ENCODE measurements at places on chromosomes 5 and 9. TPM values are rescaled to one million over a fixed set of nuclear protein-coding genes. Genes with fewer than 3 reads are reported as not detected.

SH3GL2 gene
- not detected for polyA plus RNA-seq

DNA sequence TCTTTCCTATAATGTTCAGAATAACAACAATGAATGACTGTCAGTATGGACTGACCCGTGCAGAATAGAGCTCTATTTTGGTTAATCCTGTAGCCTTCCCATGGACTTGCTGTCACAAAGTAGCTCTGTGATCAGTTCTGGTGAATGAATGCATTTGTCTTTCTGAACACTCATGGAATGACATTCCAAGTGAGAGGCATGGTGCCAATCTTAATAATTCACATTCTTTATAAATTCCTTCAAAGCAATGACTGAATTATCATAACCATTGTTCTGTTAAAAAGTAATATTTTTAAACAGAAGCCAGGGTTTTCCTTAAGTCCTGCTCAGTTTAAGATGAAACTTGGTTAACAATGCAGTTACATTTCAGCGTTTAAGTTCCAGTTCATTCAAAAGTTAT is 360.5 kb downstream of the ICE1 start:
- DNase-seq: no peak

GRCh38 chr5:158283397-158283796 is 424.5 kb upstream of the CLINT1 start:
- DNase-seq: no peak

AQP7 gene
- not detected for polyA plus RNA-seq

- DNase-seq: no peak
Measured at GRCh38 chr5:82991059-82991458, 86.1 kb downstream of the TMEM167A start.

DMGDH gene
- not detected for polyA plus RNA-seq

GRCh38 chr9:73667749-73668148 is 516.1 kb downstream of the ANXA1 start:
- DNase-seq: peak; percentile 40

IFNA8 gene
- polyA plus RNA-seq: not detected

DNA sequence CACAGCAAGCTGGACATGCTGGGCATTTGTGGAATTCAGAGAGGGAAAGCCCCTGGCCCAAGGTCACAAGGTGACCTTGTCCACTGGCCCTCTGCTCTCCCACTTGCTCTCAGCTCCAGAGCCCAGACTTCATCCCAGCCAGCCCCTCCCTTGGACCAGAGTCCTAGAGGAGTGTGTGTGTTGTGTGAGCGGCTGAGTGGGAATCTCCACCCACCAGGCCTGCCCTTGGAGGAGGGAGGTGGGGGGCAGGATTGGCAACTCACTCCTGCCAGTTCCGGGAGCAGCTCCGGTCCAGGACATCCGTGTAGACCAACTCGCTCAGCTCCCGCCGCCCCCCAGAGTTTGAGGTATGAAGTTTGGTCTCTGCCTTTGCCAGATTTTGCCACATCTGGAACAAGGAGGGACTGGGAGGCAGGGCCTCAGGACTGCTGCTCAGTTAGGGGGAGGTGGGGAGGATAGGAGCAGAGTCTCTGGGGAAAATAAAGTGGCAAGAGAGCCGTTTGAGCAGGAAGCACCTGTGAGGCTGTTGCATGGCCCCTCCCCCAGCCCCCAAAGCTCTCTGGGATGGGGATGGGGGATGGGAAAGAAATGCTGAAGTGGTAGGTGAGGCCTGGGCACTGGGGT is 1.4 kb downstream of the MZB1 start:
- DNase-seq: no peak

GRCh38 chr5:42876375-42876844 is 64.7 kb upstream of the SELENOP start:
- DNase-seq: no peak

SLC35D2 gene
- polyA plus RNA-seq: 13.1 TPM

MEGF10 gene
- polyA plus RNA-seq: not detected

- no peak for DNase-seq
Measured at GRCh38 chr9:3909966-3910650, 384.3 kb upstream of the RFX3 start.

GRAMD2B gene
- polyA plus RNA-seq: 36.9 TPM

DNA sequence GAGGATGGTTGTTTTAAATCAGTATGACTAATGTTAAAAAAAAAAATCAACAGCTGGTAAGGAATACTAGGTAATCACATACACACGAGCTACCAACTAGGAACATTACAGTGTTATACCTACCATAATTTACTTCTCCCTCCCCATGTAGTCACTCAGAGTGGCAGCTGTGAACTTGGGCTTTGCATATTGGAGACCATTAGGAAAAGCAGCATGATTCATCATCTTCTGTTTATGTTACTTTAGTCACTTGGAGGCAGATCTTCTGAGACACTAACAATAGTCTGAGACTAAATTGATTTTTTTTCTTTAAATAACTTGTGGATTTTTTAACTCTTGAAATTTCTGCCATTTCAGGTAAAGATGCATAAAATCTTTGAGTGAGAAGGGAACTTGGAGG is 141.5 kb upstream of the NR4A3 start:
- peak; percentile 23 for DNase-seq

- DNase-seq: no peak
Measured at GRCh38 chr5:39064450-39064849, 9.7 kb downstream of the RICTOR start.

NEUROG1 gene
- polyA plus RNA-seq: not detected

GRCh38 chr9:90774682-90775081 is 26.9 kb upstream of the SYK start:
- no peak for DNase-seq

- peak; percentile 19 for DNase-seq
Measured at GRCh38 chr5:141973871-141974595, 5.1 kb downstream of the RNF14 start.

PCDHGA12 gene
- 1.1 TPM for polyA plus RNA-seq

DNA sequence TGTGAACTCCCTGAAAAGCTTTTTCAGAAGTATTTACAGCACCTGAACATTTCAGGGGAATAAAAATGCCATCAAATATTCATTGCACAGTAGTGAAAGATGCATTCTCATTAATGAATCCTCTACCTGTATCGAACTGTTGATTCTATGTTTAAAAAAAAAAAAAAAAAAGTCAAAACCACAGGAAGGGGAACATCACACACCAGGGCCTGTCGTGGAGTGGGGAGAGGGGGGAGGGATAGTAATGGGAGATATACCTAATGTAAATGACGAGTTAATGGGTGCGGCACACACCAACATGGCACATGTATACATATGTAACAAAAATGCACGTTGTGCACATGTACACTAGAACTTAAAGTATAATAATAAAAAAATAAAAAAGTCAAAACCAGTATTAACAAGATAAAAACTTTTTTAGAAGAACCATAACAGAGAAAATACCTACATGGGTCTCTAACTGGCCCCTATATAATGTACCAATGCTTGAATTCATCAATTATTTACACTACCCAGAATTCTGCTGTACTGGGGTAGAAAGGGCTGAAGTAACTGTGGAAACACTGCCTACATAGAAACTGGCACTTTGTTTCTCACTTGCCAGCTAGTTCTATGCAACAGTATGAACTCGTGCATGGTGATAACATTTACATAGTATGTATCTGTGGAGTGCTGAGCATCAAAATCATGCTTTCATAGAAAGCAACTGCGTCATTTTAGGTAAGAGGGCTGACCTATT is 48.9 kb downstream of the GNAQ start:
- no peak for DNase-seq

BTNL8 gene
- not detected for polyA plus RNA-seq

PCDHGB2 gene
- 0.46 TPM for polyA plus RNA-seq

SLC34A3 gene
- polyA plus RNA-seq: not detected

DNA sequence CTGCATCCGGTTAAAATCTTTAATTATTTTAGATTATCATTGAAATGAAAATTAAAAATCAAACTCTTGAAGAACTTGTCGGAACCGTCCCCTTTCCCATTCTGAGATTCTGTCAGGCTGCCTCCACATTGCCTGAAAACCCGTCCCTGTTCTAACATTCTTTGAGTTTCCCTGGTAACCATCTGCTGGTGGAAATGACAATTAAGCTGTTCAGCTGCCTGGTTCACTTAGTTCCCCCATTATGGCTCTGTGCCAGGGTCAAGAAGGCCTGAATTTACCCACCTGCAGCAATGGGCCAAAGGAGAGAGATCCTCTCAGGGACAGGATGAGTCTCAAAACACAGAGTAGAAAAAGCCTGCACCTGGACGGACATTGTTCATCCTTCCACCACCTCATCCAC is 11.8 kb upstream of the TCOF1 start:
- DNase-seq: no peak

PCDHGA5 gene
- polyA plus RNA-seq: 0.23 TPM

IRX2 gene
- 18.4 TPM for polyA plus RNA-seq

CCL28 gene
- 3.7 TPM for polyA plus RNA-seq

- no peak for DNase-seq
Measured at GRCh38 chr9:121699571-121700164, 48.2 kb downstream of the DAB2IP start.

- DNase-seq: no peak
Measured at GRCh38 chr5:10393491-10393890, 40.0 kb downstream of the MARCHF6 start.

DNA sequence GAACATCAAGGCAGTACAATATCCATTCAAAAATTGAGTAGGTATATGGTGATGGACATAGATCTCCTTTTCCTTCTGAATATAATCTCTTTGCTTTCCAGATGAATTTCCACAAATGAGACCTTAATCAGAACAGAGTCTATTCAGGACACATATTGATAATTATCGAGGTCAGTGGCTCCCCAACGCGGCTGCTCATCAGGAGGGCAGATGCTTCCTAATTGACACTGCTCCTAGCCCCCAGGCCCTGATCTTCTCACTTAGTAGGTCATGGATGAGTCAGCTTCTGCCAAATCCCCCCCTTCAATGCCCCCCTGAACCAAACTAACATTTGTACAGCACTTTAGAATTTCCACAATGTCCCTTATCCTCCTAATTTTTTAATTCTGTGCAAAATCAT is 51.6 kb downstream of the SEMA5A start:
- DNase-seq: no peak

DNA sequence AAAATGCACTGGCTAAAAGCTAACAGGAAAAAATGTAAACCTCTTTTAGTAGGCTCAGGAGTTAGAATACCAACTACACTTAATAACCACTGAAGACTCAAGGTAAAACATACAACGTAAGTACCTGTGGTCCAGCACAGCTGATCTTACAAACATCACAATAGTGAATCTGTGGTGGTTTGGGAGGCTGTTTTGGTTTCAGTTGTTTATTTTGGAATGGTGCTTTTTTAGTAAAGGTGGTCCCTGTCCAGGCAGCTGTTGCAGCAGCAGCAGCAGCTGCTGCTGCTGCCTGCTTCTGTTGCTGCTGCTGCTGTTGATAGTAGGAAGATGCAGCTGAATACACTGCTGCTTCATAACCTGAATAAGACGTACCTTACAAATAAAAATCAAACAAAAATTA is 37.9 kb downstream of the ZFR start:
- no peak for DNase-seq

GRCh38 chr9:3161912-3162311 is 318.0 kb upstream of the PUM3 start:
- DNase-seq: no peak
